ENCODE measurements at places on chromosomes 6 and 20.

GRCh38 chr20:20993372-20993771, 112.8 kb downstream of the LINC00237 start:
- DNase-seq, result no peak

DNA sequence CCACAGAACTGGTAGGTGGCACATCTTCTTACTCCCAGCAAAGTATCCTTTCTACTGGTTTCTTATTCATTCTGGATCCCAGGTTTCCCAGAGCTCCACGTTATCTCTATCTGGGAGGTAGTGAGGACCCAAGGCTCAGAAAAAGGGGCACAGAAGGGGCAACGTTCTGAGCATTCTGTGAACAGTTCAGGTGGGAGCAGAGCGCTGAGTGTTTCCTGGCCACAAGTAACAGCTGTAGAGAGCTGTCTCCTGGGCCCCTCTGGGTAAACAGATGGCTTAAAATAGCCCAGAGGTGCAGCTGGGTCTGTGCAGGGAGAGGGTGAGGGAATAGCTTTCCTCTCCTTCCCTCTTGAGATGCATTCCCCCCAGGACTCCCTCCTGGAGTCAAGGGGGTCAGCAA, 2.1 kb downstream of the APOBEC2 start:
- DNase-seq, result no peak

DNA sequence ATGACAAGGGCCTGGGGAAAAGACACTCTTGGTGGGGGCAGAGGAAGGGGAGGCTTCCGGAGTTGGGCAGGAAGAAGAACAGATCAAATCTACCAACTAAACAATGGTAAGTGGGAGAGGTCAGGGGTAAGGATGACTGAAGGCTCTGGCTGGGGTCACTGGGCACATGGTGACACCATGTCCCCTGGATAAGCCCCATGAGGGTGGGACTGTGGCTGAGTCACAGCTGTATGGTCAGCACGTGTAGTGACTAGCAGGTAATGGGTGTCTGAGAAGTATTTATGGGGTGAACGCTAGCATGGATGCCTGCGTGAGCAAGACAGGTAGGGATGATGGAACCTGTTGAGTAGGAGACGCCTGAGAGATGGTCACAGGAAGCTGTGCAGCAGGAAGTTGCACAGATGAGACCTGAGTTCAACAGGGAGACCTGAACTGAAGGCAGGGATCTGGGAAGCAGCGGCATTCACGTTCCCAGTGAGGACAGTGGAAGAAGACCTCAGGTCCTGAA, 64.5 kb upstream of the SNX9 start:
- no peak for DNase-seq

DNA sequence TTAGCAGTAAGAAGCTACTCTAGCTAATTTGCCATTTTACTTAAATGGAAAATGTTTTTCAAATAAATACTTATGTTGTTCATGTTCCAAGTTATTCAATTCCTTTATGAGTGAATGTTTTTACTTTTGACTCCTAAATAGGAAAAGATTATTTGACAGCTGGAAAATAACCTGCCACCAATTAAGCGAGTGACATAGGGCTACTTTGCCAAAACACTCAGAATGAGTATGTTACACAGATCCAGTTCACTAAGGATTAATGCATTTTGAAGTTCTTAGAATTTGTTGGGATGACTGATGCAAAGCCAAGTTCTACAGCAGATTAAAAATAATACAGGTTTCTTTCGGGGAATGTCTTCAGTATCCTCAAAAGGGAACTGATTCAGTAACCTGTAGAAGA, 144.4 kb downstream of the ADGRG6 start:
- DNase-seq, result no peak

DNA sequence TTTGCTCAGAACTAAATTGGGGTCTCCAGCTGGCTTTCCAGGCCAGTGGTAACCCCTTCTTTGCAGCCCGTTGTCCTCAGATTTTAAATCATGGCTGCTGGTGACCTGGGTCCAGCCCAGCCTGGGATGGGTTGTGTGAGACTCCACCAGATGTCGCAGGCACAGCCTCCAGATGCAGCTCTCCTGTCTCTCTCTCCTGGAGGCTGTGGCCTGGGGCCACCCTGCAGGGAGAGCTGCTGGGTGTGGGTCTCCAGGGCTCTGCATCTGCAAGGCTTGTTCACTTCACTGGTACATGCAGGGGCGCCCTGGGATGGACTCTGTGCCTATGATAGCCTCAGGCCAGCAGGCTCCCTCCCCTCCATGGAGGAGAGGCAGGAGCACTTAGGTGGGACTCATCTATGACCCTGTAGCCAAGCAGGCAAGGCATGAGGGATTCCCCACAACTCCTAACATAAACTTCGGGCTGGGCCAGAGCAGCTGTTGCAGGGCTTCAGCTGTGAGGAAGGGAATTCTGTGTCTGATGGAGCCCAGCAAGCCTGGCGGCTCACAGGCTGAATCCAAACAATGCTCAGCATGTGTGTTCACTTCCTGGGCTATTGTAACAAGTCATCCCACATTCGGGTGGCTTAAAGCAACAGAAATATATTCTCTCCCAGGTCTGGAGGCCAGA, 94.7 kb upstream of the NXT1 start:
- no peak for DNase-seq

GRCh38 chr6:163287626-163288025, 126.9 kb upstream of the QKI start:
- no peak for DNase-seq

DNA sequence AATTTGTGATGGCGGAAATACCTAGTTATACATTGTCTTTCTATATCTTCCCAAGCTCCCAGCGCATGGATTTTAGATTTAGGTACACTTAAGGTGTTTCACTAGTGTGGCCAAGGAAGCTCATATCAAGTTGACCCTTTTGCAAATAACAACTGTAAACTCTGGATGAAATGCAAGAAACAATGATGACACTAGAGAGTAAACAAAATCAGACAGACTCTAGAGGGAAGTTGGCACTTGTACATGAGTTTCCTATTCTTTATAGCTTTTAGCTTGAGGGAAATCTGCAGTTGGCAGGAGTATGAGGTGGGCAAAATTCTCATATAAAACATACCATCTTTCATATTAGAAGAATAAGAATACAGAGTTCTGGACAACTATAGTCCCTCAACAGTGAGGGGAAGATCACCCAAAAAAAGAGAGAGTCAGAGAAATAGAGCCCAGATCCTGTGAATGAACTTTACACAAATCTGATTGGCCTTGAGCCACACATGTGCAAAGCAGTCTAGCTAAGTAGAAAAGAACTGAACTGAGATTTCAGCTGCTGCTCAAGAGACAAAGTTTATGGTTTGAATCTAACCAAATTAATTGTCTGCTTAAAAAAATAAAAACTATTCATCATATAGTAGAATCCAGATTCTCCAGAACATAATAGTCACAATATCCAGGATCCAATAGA, 26.1 kb downstream of the TXLNB start:
- no peak for DNase-seq

DNA sequence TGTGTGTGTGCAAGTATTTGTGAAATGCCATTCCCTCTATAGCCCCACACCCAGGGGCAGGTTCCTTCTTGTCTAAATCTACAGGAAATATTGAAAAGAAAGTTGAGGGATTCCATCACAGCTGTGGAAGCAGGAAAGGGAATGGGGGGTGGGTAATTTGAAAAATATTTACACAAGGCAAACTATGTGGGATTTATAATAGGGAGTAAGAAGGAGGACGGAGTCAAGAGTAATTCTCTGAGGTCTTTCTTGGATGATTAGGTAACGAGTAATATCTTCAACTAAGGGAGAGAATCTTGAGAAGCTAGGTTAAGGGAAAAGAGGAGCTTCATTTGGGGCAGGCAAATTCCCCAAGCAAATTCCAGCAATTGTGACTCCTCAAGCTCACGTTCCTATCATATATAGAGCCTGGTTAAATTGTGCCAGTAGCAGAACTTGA, 113.5 kb upstream of the SGK1 start:
- no peak for DNase-seq

GRCh38 chr6:111718990-111719389, 113.3 kb upstream of the TRAF3IP2 start:
- no peak for DNase-seq

GRCh38 chr6:126657561-126658175, 317.8 kb downstream of the CENPW start:
- DNase-seq, result no peak

DNA sequence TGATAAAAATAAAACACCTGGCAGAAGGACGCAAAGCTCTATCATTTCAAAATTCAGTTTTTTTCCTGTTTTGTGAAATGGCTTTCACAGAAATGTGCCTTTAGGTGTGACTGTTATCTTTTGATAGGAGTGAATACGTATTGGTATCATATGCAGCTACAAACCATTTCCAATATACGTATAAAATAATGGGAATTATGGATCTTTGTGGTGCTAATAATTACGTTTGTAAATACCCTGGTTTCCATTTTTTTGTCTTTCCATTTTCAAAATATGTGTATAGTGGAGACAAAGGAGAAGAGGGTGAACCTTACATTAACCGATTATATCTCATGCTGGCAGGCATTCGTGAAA, 108.7 kb upstream of the GMDS start:
- DNase-seq, result no peak

- DNase-seq, result no peak
These were observed 138.5 kb upstream of the UST start for GRCh38 chr6:148608199-148608951.

All from stimulated activated CD8-positive, alpha-beta memory T cell treated with anti-CD3 and anti-CD28 coated beads, Interleukin-7, amount 100 ng/mL, for 1 hour (primary cell).